ENCODE measurements at places on chromosomes 13 and 19.

GRCh38 chr13:26425443-26426358 lies 131.8 kb upstream of the WASF3 start:
- DNase-seq = peak; percentile 29

DNA sequence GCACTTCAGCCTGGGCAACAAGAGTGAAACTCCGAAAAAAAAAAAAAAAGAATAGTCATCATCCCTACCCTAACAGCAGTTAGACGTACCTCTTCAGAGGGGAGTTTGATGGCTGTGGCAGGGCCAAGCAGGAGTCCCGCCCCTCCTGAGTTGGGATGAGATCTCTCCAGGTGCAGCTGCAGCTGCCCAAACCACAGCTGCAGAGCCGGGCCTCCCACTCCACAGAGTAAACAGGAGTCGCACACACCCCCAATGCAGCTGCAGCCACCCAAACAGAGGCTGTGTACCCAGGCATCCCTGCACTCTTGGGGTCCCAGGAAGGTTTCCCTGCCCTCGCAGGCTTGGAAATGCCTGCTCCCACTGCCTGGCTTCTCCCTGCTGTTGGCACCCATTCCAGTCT lies 17.4 kb upstream of the MLLT1 start:
- DNase-seq = no peak

GRCh38 chr19:48539503-48540096 lies 12.4 kb upstream of the SULT2B1 start:
- DNase-seq = no peak

GRCh38 chr13:77067519-77067918 lies 40.6 kb upstream of the FBXL3 start:
- DNase-seq = no peak

DNA sequence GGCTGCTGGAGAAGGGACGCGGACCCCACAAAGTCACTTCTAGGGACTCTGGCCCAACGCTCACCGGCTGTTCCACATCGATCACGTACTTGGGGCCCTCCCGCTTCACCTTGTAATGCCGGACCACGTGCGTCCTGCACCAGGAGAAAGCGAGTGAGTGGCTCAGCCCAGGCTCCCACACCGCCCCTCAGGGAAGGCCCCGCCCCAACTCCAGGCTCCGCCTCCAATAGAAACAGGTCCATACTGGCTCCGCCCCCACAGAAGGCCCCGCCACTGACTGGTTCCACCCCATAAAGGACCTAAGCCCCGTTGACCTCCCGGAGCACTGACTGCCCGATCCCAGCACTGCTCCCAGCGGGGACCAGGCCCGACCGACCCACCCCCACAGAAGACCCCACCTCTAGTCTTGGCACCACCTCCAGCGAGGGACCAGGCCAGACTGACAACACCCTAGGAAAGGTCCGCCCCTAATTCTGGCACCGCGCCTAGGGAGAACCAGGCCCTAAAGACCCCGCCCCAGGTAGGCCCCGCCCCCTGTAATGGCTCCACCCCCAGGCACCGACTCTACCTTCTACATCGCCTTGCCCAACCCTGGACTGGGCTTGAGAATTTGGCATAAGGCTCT lies 11.3 kb downstream of the STAP2 start:
- peak; percentile 18 for DNase-seq

DNA sequence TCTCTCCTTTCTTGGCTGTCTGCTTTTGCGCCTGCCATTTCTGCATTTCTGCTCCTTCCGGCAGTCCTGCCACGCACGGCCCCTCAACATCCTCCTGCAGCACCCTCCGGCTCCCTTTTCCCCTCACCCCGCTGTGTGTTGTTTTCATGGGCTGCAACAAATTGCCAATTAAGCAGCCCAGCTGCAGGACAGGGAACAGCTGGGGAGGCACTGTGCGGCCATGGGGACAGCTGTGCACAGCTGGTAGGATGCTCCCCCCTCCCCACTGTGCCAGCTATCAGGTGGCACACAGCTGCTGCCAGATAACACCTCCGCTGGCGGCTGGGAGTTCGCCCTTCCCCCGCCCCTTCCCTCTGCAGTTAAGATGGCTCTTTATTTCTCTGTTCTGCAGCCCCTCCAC lies 25.4 kb downstream of the LYL1 start:
- no peak for DNase-seq

DNA sequence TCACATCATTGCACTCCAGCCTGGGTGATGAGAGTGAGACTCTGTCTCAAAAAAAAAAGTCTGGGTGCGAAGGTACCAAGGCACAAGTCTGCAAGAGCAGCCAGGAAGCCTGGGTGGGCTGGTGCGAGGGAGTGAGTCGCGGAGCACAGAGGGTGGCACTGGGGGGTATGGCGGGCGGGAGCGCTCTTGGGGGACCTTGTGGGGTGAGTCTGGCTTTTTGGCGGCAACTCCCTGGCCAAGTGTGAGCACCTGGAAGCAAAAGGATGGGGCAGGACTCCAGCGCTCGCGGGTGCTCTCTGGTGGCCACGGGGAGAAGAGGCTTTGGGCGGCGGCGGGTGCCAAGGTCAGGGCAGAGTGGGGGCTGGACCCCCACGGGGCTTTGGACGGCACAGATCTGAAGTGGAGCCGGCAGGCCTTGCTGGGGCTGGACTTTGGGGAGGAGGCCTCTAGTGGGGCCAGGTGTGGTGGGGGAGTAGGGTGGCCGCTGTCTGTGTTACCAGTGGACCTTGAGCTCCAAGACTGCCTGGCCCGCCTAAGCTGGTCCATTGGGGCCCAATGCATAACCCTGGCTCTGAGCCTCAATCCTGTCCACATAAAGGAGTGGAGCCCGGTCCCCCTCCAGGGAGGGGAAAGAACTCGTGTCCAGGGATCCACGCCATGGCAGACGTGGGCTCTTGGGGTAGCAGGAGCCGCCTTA lies 1.6 kb downstream of the P2RY11 start:
- DNase-seq = no peak

DNA sequence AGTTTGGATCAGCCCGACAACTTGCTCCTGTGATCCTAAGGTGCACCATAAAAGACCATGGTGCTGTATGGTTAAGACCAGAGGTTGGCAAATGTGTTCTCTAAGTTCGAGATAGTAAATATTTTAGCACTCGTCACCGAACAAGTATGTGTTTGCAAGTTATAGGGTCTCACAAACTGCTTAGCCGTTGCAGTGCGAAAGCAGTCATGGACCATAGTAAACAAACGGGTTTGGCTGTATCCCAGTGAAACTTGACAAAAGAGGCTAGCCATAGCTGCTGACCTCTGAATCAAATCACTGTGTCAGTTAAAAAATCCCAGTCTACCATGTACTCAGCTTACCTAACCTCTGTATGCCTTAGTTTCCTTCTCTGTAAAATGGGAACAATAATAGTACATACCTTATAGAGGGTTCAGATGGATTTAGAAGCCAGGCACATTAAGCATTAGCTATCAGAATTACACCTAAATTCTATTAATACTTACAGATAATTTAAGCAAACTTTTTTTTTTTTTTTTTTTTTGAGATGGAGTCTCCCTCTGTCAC lies 72.1 kb downstream of the IPO5 start:
- DNase-seq = no peak

DNA sequence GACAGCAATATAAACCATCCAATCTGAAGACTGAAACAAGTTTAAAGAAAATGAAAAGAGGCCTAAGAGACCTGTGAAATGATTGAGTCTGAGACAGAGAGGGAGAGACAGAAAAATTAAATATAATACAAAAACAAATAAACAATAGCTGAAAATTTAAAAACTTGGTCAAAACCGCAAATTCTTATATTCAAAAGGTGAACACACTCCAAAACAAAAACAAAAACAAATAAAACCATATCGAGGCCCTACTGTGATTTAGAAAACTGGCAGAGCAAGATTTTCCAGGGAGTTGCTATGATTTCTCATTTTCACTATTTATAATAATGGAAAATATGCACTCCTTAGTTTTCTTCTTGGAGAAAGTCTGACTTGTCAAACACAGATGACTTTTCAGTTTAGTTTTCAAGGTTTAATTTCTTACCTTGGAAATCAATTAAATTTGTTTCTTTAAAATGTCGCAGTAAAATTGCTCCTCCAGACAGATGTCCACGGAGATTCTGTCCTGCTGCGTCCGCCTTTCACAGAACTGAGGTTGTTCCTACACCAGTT lies 1420.3 kb downstream of the UQCRFS1 start:
- no peak for DNase-seq

DNA sequence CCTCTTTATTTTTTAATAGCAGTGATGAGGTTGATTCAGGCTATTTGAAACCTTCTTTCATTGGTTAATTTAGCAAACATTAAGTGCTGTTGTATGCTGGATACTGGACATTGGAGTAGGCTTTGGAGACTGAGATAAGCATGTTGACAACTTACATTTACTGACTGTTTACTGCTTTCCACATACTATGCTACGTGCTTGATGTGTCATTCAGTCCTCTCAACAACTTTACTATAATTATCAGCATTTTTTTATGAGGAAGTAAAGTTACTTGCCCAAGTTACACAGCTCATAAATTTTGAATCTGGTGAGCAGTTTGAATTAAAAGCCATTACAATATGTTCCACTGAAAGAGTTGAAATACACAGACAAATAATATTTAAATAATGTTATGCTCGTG lies 83.8 kb downstream of the GJA3 start:
- no peak for DNase-seq

DNA sequence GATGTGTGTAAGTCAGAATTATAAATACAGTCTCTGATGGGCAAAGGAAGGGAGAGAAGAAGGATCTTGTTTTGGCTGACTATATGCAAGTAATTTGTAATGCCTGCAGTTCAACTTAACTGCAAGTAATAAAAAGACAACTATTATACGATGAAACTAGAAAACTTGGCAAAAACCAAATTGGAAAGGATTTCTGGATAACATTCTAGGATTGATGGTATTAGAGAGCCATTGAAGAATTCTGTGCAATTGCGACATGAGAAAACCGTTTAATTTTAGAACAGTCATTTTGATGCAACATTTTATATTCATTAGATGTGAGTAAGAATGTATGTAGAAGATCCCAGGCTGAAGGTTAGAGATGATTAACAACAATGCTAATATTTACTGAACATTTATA lies 1334.1 kb downstream of the EFNB2 start:
- no peak for DNase-seq

All from right lung (tissue), 10 donors.